H1 (cell line): ENCODE measurements at places on chromosomes 5 and 9.

GRCh38 chr9:20508242-20508641, 114.1 kb downstream of the MLLT3 start:
- DNase-seq, result no peak
- H3K27me3 ChIP-seq, result no peaks in the 10 kb centered on the region
- H3K4me1 ChIP-seq, result no peaks in the 10 kb centered on the region
- no peak overlapping the region for H3K4me3 ChIP-seq

GRCh38 chr9:103999375-104000062, 94.6 kb upstream of the SMC2 start:
- H3K36me3 ChIP-seq, result no peaks in the 10 kb centered on the region
- H3K4me3 ChIP-seq, result no peak overlapping the region
- H3K27me3 ChIP-seq, result no peaks in the 10 kb centered on the region
- no peak for DNase-seq

DNA sequence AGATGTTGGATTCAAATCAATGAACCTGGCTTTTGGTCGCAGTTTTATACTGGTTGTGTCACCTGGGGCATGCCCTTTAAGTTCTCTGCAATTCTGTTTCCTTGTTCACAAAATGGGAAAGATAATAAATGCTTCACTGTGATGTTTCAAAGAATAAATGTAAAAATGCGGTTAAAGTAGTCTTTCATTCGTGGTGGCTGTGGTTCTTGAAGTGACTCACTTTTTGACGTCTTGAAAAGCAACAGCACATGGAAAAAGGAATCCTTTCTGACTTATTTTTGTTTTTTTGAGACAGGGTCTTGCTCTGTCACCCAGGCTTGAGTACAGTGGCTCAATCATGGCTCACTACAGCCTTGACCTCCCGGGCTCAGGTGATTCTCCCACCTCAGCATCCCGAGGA, 88.4 kb upstream of the SLIT3 start:
- no peaks in the 10 kb centered on the region for H3K27me3 ChIP-seq
- H3K4me1 ChIP-seq, result no peaks in the 10 kb centered on the region
- H3K36me3 ChIP-seq, result no peaks in the 10 kb centered on the region
- no peak overlapping the region for H3K27ac ChIP-seq
- no peak overlapping the region for H3K4me3 ChIP-seq

- no peaks in the 10 kb centered on the region for H3K4me1 ChIP-seq
- DNase-seq, result no peak
- no peak overlapping the region for H3K27ac ChIP-seq
- H3K27me3 ChIP-seq, result no peaks in the 10 kb centered on the region
Observed at GRCh38 chr9:87102126-87102525, 154.8 kb upstream of the GAS1 start.

DNA sequence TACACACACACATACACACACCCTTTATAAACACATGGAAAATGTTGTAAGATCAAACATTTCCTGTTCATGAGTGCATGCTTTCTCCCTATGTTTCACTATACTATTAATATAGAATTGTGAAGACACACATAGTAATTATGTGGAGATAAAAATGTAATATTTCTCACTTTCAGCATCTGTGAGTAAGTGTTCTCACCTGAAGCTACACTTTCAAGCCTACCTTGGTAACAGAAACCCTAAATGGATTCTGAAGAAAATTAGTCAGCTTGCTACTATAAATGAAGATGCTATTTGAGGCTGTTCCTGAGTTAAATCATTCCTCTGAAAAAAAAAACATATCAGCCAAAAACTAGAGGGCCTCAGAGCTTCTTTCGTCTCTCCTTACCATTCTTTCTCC, 81.1 kb upstream of the GNA14 start:
- H3K27ac ChIP-seq, result no peak overlapping the region
- no peaks in the 10 kb centered on the region for H3K4me1 ChIP-seq
- no peak overlapping the region for H3K4me3 ChIP-seq
- peaks cover 8% of the 10 kb centered on the region; the same call in 1 of the 2 replicates for H3K36me3 ChIP-seq

DNA sequence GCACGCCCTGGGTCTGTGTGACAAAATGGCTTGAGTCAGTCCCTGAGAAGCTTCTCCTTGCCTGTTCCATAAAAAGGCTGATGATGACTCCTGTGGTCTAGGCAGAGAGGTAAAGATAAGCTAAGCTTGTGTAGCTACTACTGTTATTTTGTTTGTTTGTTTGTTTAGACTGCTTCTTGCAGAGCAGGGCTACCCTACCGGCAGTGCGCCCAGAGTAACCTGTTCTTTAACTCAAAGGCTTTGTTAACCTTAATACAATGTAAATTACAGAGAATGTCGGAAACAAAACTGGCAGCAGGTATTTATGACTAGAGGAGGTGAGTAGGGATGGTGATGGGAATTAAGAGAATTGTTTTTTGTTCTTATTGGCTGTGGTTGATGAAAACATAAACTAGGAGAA, 87.6 kb downstream of the F2RL2 start:
- no peaks in the 10 kb centered on the region for H3K36me3 ChIP-seq
- no peak for DNase-seq
- H3K4me3 ChIP-seq, result no peak overlapping the region

DNA sequence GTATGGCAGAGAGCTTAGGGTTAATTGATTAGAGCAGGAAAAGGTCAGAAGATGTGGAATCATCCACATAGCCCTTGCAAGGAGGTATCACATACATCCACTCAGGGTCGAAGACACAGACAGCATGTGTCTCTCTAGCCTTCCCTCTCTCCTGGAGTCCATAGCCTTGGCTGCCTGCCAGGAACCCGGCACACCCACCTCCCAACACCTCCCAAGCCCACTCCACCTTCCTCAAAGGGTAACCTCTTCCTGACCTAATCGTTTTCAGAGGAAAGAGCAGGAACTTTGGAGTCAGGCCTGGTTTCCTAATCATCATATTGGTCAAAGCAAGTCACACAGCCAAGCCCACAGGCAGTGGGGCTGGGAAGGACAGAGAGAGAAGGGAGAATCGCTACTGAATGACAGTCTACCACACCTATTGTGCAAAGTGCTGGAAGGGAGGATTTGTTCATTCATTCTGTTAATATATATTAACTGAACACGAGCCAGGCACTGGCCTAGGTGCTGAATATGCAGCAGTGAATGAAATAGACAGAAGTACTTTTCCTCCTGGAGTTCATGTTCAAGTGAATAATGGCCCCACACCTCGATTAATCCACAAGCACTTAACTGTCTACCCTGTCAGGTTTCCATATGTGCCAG, 107.8 kb downstream of the KCNIP1 start:
- no peaks in the 10 kb centered on the region for H3K36me3 ChIP-seq
- no peaks in the 10 kb centered on the region for H3K27me3 ChIP-seq
- no peak overlapping the region for H3K4me3 ChIP-seq
- peaks cover 24% of the 10 kb centered on the region for H3K4me1 ChIP-seq

DNA sequence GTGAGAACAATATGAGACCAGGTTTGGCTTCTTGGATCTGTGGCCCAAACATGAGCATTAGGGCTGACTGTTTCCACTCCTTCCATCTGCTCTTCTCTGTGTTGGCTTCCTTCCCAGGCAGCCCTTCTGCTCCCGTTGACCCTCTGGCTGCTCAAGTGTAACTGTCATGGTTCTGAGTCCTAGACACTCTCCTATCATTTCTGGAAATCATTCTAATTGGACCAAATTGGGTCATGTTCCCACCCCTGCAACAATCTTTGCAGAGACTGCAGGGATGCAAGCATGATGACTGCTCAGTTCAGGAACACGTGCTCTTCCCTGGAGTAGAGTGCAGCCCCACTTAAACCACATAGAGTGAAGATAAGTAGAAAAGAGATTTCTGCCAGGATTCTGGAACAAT, 741.4 kb downstream of the TAF11L14 start:
- H3K27me3 ChIP-seq, result peaks cover 1% of the 10 kb centered on the region
- H3K27ac ChIP-seq, result no peak overlapping the region
- no peak for DNase-seq
- H3K36me3 ChIP-seq, result no peaks in the 10 kb centered on the region
- no peak overlapping the region for H3K4me3 ChIP-seq
- no peaks in the 10 kb centered on the region for H3K4me1 ChIP-seq

- H3K27ac ChIP-seq, result no peak overlapping the region
- no peak overlapping the region for H3K4me3 ChIP-seq
- no peak for DNase-seq
- no peaks in the 10 kb centered on the region for H3K4me1 ChIP-seq
Observed at GRCh38 chr9:4130166-4130565, 169.7 kb downstream of the GLIS3 start.

DNA sequence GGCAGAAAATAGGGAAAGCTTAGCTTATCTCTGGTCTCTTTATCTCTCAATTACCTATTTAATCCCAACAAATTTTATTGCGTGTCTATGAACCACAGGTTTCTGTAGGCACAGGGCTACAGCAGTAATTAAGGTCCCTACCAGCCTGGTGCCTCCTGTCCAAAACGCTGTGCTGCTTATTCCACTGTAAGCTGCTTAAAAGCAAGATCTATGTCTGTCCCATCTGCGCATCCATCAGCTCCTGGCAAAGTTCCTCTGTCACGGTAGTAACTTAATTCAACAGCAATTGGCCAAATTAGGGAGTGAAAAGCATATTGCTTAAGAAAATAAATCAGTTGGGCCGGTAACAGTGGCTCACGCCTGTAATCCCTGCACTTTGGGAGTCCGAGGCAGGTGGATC, 235.8 kb upstream of the VLDLR start:
- H3K4me3 ChIP-seq, result no peak overlapping the region
- no peaks in the 10 kb centered on the region for H3K36me3 ChIP-seq
- H3K4me1 ChIP-seq, result no peaks in the 10 kb centered on the region
- no peaks in the 10 kb centered on the region for H3K27me3 ChIP-seq
- no peak overlapping the region for H3K27ac ChIP-seq
